ENCODE measurements at places on chromosomes 11 and 22. TPM values are rescaled to one million over a fixed set of nuclear protein-coding genes. Genes with fewer than 3 reads are reported as not detected.

Gene UBE4A
- 28.8 TPM for polyA plus RNA-seq

DNA sequence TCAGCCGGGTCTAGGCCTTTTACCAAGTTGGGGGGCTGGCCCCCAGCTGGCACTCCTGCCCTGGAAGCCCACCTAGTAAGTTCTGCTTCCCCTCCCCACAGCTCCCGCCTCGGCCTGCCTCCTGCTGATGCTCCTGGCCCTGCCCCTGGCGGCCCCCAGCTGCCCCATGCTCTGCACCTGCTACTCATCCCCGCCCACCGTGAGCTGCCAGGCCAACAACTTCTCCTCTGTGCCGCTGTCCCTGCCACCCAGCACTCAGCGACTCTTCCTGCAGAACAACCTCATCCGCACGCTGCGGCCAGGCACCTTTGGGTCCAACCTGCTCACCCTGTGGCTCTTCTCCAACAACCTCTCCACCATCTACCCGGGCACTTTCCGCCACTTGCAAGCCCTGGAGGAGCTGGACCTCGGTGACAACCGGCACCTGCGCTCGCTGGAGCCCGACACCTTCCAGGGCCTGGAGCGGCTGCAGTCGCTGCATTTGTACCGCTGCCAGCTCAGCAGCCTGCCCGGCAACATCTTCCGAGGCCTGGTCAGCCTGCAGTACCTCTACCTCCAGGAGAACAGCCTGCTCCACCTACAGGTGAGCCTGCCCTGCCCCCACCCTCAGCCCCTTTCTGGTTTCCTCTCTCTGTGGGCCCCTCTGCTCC, 7.3 kb downstream of the RTN4RL2 start:
- H3K4me3 ChIP-seq = no peak overlapping the region
- H3K27ac ChIP-seq = no peak overlapping the region
- no peaks in the 10 kb centered on the region for H3K4me1 ChIP-seq
- no peak for DNase-seq
- H3K27me3 ChIP-seq = no peaks in the 10 kb centered on the region

Gene PRODH
- polyA plus RNA-seq = 0.69 TPM

Gene NCF4
- 4.6 TPM for polyA plus RNA-seq

DNA sequence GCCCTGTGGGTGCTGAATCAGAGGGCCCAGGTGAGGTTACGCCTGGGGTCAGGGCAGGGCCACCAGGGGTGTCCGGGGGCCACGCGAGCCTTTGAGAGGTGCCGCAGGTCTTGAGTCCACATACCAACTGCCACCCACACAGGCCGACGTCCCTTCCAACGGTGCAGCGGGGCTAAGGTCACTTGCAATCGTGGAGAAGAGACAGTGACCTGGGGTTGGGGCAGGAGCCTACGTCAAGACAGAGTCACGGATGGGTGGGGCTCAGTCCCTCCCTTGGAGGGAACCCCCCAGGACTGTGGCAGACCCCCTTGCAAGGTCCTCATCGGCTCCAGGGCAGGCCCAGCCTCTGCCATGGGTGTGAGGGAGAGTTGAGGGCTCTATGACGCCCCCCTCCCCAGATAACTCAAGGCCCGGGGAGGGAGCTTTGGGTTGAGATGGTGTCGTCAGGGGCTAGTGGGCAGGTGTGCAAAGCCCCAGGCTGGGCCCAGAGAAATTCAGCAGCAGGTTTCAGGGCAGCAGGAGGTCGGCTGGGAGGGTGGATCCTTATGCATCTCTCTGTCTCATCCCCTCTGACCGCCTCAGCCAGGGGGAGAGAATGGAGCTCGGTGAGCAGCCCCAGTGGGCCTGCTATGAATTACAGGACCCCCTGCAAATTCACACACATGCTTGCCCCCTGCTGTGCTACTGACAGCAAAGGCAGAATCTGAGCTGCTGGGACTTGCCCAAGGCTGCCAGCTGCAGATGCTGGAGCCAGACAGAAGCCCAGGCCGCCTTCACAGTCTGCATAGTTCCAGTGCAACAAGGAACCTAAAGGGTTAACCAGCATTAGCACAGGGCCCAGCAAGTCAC, 60.0 kb downstream of the MYEOV start:
- H3K4me3 ChIP-seq = no peak overlapping the region
- DNase-seq = no peak
- H3K36me3 ChIP-seq = no peaks in the 10 kb centered on the region
- H3K4me1 ChIP-seq = no peaks in the 10 kb centered on the region

DNA sequence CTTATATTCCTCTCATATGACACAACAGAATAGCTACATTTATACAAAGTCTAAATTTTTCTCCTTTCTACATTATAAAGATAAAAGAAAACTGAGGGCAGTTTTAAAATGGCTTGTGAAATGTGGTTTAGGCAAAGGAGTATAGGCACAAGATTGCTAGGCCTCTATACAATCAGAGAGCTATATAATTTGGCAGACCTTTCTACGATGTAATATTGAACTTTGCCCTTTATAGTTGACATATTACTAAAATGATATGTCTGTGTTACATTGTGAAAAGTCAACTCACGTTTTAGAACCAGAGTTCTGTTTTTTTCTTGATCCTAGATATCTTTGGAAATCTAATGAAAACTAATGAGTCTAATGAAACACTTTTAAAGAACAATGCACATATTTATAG, 430.2 kb downstream of the DLG2 start:
- no peaks in the 10 kb centered on the region for H3K4me1 ChIP-seq
- no peak for DNase-seq
- no peaks in the 10 kb centered on the region for H3K36me3 ChIP-seq
- H3K27me3 ChIP-seq = no peaks in the 10 kb centered on the region
- H3K27ac ChIP-seq = no peak overlapping the region

Gene MYBPC3
- 0.22 TPM for polyA plus RNA-seq

Gene OR56A3
- not detected for polyA plus RNA-seq

Gene BARX2
- polyA plus RNA-seq = not detected

DNA sequence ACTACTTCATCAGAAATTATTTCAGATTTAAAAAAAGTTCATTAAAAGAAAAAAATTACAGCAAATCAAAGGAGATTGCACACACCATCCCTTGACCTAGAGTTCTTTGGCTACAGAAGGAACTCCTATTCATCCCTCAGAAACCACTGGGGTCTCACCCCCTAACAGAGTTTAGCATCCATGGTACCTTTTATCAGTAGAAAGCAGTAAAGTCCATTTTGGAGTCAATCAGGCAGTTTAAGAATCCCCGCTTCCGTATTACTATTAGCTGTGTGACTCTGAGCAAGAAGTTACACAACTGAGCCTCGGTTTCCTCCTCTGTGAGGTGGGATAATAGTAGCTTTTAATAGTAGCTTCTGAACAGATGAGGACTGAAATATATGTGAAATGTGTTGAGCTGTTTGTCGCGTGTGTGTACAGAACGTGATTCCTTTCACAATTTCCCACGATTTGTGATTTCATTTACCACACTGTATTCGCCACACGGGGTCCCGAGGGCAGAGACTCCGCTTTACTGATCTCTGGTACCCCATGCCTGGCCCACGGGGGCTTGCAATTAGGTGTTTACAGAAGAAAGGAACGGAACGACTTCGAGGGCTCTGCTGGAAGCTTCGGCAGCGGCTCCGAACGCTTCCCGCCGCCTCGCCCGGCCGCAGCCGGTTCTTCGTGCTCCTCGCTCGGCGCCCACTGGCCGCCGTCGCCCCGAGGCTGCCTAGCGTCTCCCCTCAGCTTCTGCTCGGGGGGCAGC, 72.5 kb upstream of the ZBED5 start:
- peak overlapping the region; percentile 62 for H3K4me3 ChIP-seq
- peaks cover 6% of the 10 kb centered on the region for H3K4me1 ChIP-seq
- H3K27ac ChIP-seq = peak overlapping the region; percentile 92
- no peaks in the 10 kb centered on the region for H3K27me3 ChIP-seq

- H3K27ac ChIP-seq = peak overlapping the region; percentile 98
- no peaks in the 10 kb centered on the region for H3K36me3 ChIP-seq
- H3K27me3 ChIP-seq = no peaks in the 10 kb centered on the region
These were observed 393 bp downstream of the ST13 start for GRCh38 chr22:40855979-40856512.

- DNase-seq = no peak
- no peaks in the 10 kb centered on the region for H3K36me3 ChIP-seq
These were observed 45.8 kb downstream of the PC start for GRCh38 chr11:66912361-66912760.

Gene MRGPRX2
- polyA plus RNA-seq = 0.23 TPM

Gene FAM180B
- not detected for polyA plus RNA-seq

DNA sequence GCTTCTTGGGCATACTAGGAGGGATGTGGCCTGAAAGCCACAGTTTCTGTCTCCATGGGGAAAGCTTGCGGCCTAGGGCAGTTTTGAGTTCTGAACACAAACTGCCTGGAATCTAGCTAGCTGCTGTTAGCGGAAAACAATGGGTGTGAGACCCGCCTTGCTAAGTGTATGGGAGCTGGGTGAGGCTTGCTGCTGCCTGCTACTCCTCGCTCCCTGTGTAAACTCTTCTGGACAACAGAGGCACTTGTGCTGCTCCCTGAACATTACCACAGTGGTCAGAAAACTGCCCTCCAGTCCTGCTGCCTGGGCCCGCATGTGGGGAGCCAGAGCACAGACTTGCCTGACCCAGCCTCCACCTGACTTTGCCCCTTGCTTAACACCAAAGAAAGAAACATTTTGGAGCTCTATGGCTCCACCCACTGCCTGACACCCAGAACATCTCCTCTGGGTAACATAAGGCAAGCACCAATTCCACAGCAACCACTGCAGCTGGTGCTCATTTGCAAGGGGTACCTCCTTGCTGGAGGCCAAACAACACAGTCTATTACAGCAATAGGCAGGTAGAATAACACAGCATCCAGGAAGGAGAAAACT, 766.3 kb upstream of the RAG2 start:
- no peak overlapping the region for H3K4me3 ChIP-seq
- no peaks in the 10 kb centered on the region for H3K36me3 ChIP-seq
- H3K27me3 ChIP-seq = no peaks in the 10 kb centered on the region
- no peaks in the 10 kb centered on the region for H3K4me1 ChIP-seq

- no peaks in the 10 kb centered on the region for H3K4me1 ChIP-seq
- H3K27me3 ChIP-seq = no peaks in the 10 kb centered on the region
- H3K36me3 ChIP-seq = no peaks in the 10 kb centered on the region
These were observed 813.3 kb downstream of the OPCML start for GRCh38 chr11:132718711-132719671.

GRCh38 chr11:31417357-31417756, 47.7 kb downstream of the DNAJC24 start:
- DNase-seq = no peak
- no peaks in the 10 kb centered on the region for H3K36me3 ChIP-seq
- no peak overlapping the region for H3K4me3 ChIP-seq
- H3K4me1 ChIP-seq = no peaks in the 10 kb centered on the region
- no peak overlapping the region for H3K27ac ChIP-seq

Gene FGF3
- polyA plus RNA-seq = not detected

GRCh38 chr11:118621071-118621783, 13.8 kb downstream of the PHLDB1 start:
- peaks cover 30% of the 10 kb centered on the region for H3K4me1 ChIP-seq
- H3K36me3 ChIP-seq = no peaks in the 10 kb centered on the region
- DNase-seq = peak; percentile 92
- H3K27me3 ChIP-seq = no peaks in the 10 kb centered on the region
- H3K4me3 ChIP-seq = peak overlapping the region; percentile 38

GRCh38 chr22:24409707-24410106, 17.7 kb upstream of the ADORA2A start:
- peaks cover 11% of the 10 kb centered on the region for H3K4me1 ChIP-seq
- DNase-seq = no peak
- no peak overlapping the region for H3K27ac ChIP-seq
- H3K27me3 ChIP-seq = no peaks in the 10 kb centered on the region
- H3K4me3 ChIP-seq = no peak overlapping the region

GRCh38 chr11:113818426-113818825, 38.8 kb downstream of the CLDN25 start:
- H3K27ac ChIP-seq = no peak overlapping the region
- H3K4me3 ChIP-seq = no peak overlapping the region
- no peak for DNase-seq
- H3K27me3 ChIP-seq = no peaks in the 10 kb centered on the region

GRCh38 chr11:126815111-126815510, 185.5 kb downstream of the KIRREL3 start:
- H3K4me3 ChIP-seq = no peak overlapping the region
- no peaks in the 10 kb centered on the region for H3K36me3 ChIP-seq
- no peaks in the 10 kb centered on the region for H3K27me3 ChIP-seq
- H3K4me1 ChIP-seq = no peaks in the 10 kb centered on the region
- no peak for DNase-seq

- no peaks in the 10 kb centered on the region for H3K4me1 ChIP-seq
- H3K36me3 ChIP-seq = no peaks in the 10 kb centered on the region
- H3K4me3 ChIP-seq = no peak overlapping the region
- no peak for DNase-seq
- H3K27me3 ChIP-seq = no peaks in the 10 kb centered on the region
These were observed 63.6 kb upstream of the PAX6 start for GRCh38 chr11:31874631-31875191.

DNA sequence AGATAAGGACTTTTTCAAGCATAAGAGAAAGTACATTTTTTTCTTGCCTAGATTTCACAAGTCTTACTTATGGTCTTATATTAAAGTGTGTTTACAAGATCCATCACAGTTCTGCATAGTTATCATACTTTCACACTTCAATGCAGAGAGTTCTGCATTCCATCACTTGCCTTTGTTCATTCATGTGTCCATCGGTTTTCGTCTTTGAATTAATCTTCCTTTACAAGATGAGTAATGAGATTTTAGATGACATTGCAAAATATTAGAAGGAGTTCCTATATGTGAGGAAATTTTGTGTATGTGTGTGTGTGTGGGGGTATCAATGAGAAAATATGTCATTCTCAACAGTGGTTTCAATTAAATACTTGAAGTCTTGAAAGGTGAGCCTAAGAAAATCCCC, 98.1 kb upstream of the GUCY1A2 start:
- no peak for DNase-seq
- no peak overlapping the region for H3K4me3 ChIP-seq
- no peak overlapping the region for H3K27ac ChIP-seq
- H3K4me1 ChIP-seq = no peaks in the 10 kb centered on the region
- H3K27me3 ChIP-seq = no peaks in the 10 kb centered on the region
- no peaks in the 10 kb centered on the region for H3K36me3 ChIP-seq

DNA sequence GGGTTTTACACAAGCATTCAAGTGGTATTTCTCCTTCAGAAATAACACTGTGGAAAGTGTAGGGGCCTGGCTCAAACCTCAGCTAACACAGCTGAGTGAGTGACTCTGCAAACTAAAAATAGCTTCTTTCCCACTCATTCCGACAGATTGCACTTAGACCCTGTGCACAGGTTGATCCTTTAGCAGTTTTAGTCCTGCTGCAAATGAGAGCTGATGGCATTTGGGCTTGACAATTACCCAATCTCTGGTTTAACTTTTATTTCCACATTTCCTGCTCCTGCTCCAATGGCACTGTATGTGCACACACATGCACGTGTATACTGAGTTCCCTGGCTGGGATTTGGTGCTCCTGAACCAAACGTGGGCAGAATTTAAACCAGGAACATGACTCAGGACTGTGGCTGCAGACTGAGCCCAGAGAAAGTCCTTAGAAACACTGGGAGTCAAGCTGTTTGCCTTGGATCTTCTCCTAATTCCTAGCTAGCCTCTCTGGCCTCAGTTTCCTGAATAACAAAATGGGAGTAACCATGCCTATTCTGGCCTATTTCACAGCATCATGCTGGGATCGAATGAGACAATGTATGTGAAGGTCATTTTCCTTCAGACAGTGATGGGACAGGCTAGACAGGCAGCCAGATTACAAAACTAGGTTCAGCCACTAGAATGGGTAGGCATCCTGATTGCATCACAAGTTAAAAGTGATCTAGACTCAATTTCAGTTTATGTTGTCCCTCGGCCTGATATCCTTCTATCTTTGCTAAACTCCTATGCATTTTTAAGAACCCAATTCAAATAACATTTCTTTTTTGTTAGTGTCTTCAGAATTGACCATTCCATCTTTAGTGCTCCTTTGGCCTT, 58.2 kb downstream of the SERGEF start:
- peaks cover 4% of the 10 kb centered on the region for H3K4me1 ChIP-seq
- H3K36me3 ChIP-seq = no peaks in the 10 kb centered on the region
- no peak overlapping the region for H3K27ac ChIP-seq
- no peaks in the 10 kb centered on the region for H3K27me3 ChIP-seq
- H3K4me3 ChIP-seq = no peak overlapping the region
